D721Med (cell line): ENCODE measurements at places on chromosomes 1 and 21.

DNA sequence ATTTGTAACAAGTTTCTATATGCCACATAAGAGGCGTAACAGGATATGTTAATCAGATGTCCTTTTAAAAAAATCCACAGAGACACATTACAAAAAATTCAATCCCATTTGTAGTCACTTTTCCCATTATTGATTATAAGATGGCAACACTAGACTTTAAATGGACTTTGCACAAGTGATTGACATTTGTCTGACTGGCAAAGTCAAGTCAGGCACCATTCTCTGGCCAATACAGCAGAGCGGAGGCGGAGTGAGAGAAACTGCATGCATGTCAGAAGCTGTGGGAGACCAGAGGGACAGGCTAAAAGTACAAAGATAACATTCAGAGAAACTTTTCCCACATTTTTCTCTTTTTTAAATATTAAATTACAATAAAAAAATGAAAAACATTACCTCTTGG, 28.1 kb upstream of the RGS5 start:
- no peak for DNase-seq

DNA sequence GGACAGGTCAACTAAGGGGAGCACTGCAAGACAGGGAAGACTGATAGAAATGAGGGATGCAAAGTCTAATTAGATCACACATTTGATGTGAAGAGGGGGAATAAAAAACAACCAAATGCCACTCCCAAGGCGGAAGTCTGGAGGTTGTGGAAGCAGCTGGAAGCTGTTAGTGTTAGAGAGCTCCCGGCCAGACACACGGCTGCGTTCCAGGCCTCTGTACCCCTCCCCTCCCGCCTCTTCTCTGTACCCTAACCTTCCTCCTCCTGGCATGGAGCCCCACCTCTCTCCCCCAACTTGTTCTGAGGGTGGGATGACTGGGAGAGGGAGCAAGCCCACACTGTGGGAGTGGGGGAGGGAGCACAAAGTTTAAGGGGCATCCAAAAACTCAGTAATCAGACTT, 67.0 kb downstream of the PLEKHA6 start:
- no peak for DNase-seq

- no peak for DNase-seq
Measured at GRCh38 chr1:229093238-229093540, 177.7 kb upstream of the RAB4A start.

- DNase-seq, result no peak
Measured at GRCh38 chr21:45870851-45871615, 110.5 kb upstream of the COL6A1 start.

- no peak for DNase-seq
Measured at GRCh38 chr1:28308750-28309149, 20.1 kb upstream of the MED18 start.

GRCh38 chr21:34983680-34984086, 65.4 kb downstream of the RUNX1 start:
- no peak for DNase-seq

DNA sequence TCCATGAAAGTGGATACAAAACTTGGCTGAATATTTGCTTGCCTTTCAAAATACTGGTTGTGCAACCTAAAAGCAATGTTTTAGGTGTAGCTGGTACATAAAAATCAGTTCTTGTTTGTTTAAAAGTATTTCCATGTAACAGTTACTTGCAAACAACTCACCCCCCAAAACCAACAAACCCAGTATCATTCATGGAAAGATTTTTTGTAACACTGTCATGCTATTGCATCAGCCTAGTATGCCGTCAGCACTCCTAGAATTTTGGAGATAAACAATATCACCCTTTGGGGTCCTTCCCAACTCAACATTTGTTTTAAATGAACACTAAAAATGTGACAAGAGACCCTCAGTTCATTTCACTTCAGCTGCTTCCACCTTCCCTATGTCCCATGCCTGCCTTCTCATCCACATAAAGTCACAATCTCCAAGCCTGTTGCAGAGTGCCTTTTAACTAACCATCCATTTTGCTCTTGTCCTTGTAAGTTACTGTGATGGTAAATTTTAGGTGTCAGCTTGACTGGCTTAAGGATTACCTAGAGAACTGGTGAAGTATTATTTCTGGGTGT, 425.3 kb downstream of the DUSP10 start:
- no peak for DNase-seq

GRCh38 chr1:15883326-15883725, 35.8 kb downstream of the SPEN start:
- DNase-seq, result no peak

GRCh38 chr1:116436611-116436970, 63.5 kb downstream of the ATP1A1 start:
- no peak for DNase-seq
